Epithelial cell of esophagus (primary cell): ENCODE measurements at places on chromosomes 2 and 18.

DNA sequence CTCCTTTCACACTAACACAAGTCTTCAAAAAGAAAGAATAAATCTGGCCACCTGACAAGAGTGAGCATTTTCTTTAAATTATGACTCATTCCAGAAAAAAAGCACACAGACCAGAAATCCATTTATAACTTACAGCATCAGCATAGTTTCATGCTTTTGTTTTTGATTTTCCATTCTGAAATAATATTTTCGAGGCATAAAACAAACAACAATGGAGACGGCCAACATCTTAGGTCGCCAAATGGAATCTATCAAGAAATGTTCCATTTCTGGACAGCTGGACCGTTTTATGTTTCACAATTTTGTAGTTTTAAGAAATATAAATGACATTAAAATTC is 165.4 kb upstream of the ZFP36L2 start:
- no peak for DNase-seq

DNA sequence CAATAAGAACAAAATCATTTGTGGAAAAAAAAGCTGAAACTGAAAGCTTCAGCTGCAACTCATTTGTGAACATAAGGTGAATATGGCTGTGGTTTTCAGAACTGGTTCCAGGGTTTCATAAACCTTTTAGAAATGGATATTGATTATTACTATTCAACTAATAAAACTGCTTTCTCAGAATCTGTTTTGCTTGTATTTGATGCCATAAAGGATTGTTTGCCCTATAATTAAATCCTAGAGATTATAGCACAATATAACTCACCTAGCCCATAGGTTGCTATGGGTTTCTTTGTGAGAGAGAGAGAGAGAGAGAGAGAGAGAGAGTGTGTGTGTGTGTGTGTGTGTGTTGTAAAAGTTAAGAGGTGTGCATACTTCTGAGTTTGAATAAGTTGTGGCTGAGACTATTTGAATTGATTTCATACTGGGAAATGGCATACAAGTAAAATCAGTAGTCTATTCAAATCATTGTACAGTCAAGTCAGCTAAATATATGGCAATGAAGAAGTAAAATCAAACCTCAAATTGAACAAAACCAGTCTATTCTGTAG is 339.2 kb downstream of the ARHGAP15 start:
- DNase-seq, result no peak

GRCh38 chr2:215431778-215432758 is 3.8 kb downstream of the FN1 start:
- DNase-seq, result no peak

GRCh38 chr2:38217401-38218188 is 141.6 kb upstream of the CYP1B1 start:
- DNase-seq, result no peak

GRCh38 chr2:3664925-3665324 is 6.9 kb downstream of the ALLC start:
- DNase-seq, result peak; percentile 39

DNA sequence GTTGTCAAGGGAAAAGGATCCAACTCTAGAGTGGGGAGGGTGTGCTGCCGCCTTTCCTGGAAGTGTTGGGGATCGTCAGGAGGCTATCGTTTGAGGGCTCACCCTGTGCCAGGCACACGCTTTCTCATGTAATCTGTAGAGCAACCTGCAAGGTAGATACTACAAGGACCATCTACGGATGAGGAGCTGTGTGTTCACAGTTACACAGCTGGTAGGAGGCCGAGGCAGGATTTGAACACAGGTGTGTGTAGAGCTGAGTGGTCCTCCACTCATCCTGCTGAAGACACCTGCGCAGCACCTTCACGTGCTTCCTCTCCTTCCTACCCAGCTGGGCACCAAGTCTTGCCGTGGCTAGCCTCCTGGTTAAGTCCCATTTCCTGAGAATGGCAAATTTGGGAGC is 68.3 kb downstream of the MARCO start:
- DNase-seq, result no peak

DNA sequence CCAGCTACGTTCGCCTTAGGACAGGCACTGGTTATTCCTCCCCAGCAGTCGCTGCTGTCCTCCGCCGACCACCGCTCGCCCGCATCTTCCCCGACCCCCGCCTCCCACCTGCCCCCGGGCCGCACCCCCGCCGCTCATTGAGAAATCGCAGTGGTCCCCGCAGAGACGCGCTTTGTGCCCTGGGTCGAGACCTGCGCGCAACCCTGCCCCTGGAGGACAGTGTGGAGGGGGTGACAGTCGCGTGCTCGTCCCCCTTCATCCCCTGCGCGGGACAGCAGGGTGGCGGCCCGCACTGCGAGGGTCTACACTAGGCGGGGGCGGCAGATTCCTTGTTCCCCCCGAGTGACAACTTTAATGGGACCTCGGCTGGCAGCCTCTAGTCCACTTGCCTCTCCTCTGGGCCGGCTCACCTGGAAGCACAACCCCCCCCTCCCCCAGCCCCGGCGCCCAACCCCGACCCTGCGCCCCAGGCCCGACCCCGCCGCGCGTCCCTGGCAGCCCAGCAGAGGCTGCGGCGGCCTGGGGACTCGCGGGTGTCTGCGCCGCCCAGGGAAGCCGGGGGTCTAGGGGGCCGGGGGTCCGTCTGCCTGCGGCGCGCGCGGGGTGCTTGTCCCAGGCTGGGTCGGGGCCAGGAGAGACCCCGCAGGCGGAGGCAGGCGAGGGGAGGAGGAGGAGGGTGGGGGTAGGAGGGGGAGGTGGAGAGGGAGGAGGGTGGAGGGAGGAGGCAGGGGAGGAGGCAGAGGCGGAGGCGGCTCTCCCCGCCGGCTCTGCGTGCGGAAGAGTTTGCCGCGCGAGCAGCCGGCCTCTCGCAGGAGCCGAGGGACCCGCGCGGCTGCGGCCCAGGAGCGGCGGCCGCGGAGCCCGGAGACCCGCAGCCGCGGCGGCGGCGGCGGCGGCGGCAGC is at the start of gene NPAS2:
Gene NPAS2 (plus strand): TSS at position 770 of the 903 bp plus-strand sequence. CDS start 84,616 bp downstream, outside the sequence.
- peak; percentile 65 for DNase-seq

GRCh38 chr18:63166142-63166541 is 153.4 kb downstream of the BCL2 start:
- DNase-seq, result no peak
